ENCODE measurements at places on chromosomes 4 and X.

- no peak for DNase-seq
Measured at GRCh38 chr4:17339376-17339775, 172.5 kb downstream of the QDPR start.

- DNase-seq: peak; percentile 85
Measured at GRCh38 chr4:123250843-123251242, 145.8 kb upstream of the SPRY1 start.

- peak; percentile 57 for DNase-seq
Measured at GRCh38 chrX:111308039-111308438, 37.8 kb upstream of the CAPN6 start.

DNA sequence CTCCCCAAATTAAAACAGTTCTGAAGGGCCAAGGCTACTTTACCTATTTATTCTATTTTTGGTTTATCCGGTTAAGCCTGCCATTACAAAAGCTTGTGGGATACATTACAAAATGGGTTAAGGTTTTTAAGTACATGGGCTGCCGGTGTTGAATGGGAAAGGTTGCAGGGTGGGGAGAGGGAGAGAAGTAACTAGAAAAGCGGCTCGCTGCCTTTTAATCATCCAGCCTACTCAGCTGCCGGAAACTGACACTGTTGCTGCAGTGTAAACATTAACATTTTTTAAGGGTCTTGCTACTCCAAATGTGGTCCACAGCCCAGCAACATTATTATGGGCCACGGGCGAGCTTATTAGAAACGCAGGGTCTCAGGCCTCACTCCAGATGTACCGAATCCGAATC lies 1.5 kb upstream of the IL1RAPL1 start:
- no peak for DNase-seq

DNA sequence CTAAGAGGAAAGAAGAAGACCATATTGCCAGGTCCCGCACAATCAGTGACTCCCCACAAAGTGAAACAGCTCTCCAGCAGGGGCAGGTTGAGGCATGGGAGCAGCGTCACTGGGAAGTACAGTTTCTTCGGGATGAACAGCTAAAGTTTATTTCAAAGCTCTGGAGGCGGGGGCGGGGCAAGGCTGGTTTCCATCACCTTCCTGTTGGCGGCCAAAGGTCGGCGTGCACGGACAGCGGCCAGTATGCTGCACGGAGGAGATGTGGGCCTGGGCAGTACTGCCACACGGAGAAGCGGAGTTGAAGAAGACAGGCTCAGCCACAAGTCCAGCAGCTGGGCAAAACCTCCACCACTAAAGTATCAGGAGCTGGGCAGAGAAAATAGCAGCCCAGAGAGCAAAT lies 951 bp upstream of the ZNF518B start:
- DNase-seq: no peak

DNA sequence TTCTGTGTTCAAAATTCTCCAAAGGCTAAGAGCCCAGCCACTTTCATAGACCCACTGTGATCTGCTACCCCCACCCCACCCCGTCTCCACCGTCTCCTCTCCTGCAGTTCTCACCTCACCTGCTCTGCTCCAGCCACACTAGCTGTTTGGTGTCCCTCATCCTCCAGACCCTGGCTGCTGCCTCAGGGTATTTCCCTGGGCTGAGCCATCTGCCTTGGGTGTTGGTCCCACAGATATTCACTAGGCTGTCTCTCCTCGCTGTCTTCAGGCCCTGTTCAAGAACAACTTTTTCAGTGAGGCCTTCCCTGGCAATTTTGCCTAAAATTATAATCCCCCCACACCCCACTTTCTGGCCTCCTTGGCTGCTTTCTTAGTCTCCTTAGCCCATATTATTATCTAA lies 31.8 kb upstream of the DAPP1 start:
- no peak for DNase-seq

- no peak for DNase-seq
Measured at GRCh38 chr4:15926486-15926885, 12.1 kb downstream of the FGFBP1 start.

GRCh38 chrX:46279214-46279924 lies 265.9 kb downstream of the ZNF674 start:
- DNase-seq: no peak

DNA sequence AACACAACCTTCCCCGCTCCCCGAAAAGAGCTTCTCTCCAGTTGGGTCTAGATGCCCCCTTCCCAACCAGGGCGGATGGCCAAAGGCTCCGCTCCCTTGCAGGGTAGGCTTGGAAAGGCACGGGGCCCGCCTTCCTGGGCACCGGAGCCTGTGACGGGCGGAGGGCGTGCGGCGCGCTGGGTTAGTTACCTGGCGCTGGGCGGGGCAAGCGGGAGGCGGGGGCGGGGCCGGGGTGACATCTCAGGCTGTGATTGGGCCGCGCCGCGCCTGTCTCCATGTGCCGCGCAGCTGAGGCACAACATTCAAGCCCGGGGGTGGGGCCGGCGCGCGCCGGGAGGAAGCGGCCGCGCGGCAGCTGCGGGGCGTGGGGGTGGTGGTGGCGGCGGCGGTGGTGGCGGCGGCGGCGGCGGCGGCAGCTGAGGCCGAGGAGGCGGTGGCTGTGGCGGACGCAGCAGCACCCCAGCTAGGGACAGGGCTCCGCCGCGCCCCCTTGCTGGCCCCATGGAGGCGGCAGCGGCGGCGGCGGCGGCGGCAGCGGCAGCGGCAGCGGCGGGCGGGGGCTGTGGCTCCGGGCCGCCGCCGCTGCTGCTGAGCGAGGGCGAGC lies at the start of gene REPS2:
Gene REPS2 (plus strand): TSS at position 298 of the 604 bp plus-strand sequence. CDS start 204 bp downstream, at position 502.
- peak; percentile 82 for DNase-seq

- no peak for DNase-seq
Measured at GRCh38 chr4:77595364-77595973, 10.2 kb upstream of the CXCL13 start.

Data from hindlimb muscle (tissue), 1 donor.